ENCODE measurements at places on chromosomes 7 and 10. TPM values are rescaled to one million over a fixed set of nuclear protein-coding genes. Genes with fewer than 3 reads are reported as not detected.
A peak's percentile ranks its signal among the peaks of the same experiment; 100 is the strongest.

DNA sequence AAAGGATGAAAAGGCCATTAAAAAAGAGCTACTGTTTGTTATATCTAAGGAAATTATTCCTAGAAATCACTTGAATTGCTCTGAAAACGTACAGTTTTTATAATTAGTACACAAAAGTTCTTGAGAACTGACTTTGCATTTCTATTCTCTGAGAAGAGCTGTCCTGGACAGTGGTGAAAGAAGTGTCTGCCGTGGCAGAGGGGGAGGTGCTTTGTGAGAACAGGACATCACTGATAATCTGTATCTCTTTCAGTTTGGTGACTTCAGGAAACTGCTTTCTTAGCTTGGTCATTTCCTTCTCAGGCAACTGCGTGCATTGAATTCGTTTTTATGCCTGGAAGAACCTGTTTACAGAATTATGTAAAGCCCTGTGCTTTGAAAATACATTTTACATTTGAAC is 52.1 kb downstream of the POLL start:
- H3K36me3 ChIP-seq = peaks cover 34% of the 10 kb centered on the region
- no peaks in the 10 kb centered on the region for H3K4me1 ChIP-seq
- no peak overlapping the region for H3K27ac ChIP-seq
- H3K4me3 ChIP-seq = no peak overlapping the region

- no peaks in the 10 kb centered on the region for H3K36me3 ChIP-seq
- no peak overlapping the region for H3K4me3 ChIP-seq
- no peak for DNase-seq
- peak overlapping the region; percentile 6 for H3K27ac ChIP-seq
These were observed 24.0 kb upstream of the ABLIM1 start for GRCh38 chr10:114682121-114682520.

ANXA8 gene
- total RNA-seq = 0.77 TPM

STEAP2 gene
- total RNA-seq = not detected

GRCh38 chr7:108605559-108606201 is 36.0 kb downstream of the DNAJB9 start:
- H3K27ac ChIP-seq = no peak overlapping the region
- H3K4me1 ChIP-seq = no peaks in the 10 kb centered on the region
- H3K4me3 ChIP-seq = no peak overlapping the region
- no peaks in the 10 kb centered on the region for H3K27me3 ChIP-seq
- no peak for DNase-seq

FAM25C gene
- not detected for total RNA-seq

DNA sequence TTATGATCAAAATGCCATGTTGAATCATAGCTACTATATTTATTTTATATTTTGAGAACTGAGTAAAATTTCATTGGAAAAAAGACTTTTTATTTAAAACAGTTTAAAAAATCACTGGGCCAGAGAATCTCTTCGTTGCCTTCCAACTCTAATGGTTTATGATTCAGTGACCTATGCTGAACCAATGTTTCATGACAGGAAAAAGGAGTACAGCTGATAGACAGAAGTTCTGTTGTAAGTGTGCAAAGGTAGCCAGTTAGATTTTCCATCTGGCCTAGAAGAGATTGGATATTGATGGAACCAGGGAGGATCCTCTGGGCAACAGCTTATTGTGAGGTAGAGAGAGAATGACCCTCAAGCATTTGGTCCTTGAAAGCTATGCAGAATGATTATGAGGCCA is 745.8 kb downstream of the SUGCT start:
- no peak overlapping the region for H3K4me3 ChIP-seq
- no peaks in the 10 kb centered on the region for H3K36me3 ChIP-seq
- H3K27me3 ChIP-seq = no peaks in the 10 kb centered on the region
- H3K27ac ChIP-seq = no peak overlapping the region

DNA sequence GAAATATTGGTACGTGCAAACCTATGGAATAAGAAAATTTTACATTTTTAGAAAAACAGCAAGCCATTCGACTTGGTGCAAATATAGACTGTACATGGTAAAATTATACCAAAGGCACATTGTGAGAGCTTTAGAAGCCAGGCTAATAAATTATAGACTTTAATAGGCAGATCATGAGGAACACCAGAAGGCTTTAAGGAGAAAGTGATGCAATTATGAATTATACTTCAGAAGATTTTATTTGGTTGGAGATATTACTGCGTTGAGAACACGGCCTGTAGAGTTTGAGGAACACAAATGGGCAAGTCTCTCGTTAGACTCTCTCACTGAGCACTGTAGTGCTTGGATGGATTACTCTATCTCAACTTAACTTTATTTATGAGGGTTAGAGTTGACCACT is 141.7 kb downstream of the MACC1 start:
- peaks cover 2% of the 10 kb centered on the region for H3K36me3 ChIP-seq
- H3K27me3 ChIP-seq = peaks cover 3% of the 10 kb centered on the region
- no peaks in the 10 kb centered on the region for H3K4me1 ChIP-seq
- H3K27ac ChIP-seq = no peak overlapping the region
- no peak overlapping the region for H3K4me3 ChIP-seq

Measured in chondrocyte (in vitro differentiated cells).